ENCODE measurements at places on chromosomes 4 and X.

DNA sequence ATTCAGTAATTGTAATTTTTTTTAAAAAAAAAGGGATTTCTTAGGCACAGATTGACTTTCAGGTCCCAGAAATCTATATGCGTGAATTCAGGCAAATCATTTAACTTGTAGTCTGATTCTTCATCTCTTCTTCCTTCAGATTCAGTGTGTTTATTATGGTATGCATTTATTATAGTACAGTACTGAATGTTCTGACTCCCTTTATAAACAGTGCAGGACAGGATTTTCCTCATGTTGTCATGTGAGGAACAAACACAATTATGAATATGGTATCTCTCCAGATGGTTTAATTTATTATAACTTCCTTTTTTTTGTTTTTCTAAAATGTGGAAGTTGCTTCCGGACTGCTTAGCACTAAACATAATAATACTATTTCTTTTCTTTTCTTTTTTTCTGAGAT is 54.2 kb downstream of the RPS3A start:
- DNase-seq, result no peak

DNA sequence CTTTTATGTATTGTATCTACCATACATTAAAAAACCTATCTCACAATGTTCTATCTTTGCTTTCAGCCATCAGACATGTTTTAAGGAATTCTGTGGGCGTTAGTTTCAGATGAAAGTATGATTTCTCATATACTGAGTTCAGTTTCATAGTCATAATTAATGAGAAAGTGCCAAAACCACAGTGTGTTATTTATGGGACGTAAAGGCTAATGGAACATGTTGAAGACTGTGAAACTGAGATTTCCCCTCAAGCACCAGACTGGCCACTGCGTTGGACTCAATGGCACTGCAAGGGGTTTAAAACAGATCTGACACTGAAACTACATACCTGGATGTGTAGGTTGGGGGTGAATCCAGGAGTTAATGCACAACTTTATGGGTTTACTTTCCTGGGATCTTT is 32.0 kb downstream of the F8 start:
- no peak for DNase-seq

DNA sequence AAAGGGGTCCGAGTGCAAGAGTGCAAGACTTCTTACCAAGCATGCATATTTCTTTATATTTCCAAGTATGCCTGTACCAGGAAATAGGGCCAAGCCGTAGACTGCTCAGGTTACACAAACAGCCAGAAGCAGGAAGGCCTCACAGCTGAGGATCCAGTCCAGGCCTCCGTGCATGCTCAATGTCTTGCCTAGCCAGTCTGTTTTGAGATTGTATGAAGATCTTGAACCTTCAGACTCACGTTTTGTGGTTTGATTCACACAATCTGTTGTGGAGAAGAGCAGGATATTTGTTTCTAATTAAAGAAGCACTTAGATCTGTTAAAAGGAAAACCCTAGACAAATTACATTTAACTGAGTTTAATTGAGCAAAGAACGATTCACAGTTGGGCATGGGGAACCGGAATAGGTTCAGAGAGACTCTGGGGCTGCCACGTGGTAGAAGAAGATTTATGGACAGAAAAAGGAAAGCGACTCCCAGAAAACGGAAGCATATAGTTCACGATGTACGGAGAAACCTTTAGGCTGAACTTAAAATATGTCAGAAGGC is 1.2 kb downstream of the MGST2 start:
- DNase-seq, result no peak

DNA sequence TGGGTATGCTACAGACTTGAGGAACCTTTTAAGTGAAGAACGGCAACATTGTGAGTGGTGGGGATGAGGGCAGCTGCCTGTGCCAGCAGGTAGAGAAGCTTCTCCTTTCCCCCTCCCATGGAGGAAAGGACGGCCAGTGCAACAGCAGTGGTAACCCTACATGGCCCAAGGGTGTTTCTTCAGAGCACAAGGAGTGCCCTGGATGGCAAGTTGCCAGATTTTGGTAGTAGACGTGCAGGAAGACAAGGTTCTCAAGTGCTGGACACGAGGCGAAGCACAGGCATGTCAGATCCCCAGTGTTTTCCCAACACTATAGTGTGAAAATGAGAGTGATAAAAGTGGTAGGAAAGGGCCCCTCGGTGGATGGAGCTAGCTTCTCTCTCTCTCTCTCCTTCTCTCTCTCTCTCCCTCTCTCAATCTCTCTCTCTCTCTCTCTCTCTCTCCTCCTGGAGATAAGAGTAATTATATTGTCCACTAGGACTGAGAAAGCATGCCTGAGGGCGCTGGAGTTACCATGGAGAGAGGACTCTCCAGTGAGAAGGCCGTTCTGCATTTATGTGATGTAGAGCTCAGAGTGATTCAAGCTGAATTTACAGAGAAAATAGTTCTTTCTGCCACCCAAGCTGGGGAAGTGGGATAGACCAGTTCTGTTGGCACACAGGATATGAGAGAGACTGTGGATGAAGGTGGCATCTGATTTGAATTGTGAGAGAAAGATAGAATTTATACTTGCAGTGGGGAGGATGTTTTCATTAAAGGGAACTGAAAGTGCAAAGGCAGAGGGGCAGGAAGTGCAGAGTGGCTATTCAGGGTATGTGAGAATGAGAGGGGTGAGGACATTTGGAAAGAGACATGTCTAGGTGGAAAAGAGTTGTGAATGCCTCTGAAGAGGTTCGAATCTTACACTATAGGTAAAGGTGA is 25.7 kb upstream of the TRPC3 start:
- DNase-seq, result no peak

- DNase-seq, result no peak
These were observed 180.4 kb upstream of the FAT1 start for GRCh38 chr4:186904101-186904500.

DNA sequence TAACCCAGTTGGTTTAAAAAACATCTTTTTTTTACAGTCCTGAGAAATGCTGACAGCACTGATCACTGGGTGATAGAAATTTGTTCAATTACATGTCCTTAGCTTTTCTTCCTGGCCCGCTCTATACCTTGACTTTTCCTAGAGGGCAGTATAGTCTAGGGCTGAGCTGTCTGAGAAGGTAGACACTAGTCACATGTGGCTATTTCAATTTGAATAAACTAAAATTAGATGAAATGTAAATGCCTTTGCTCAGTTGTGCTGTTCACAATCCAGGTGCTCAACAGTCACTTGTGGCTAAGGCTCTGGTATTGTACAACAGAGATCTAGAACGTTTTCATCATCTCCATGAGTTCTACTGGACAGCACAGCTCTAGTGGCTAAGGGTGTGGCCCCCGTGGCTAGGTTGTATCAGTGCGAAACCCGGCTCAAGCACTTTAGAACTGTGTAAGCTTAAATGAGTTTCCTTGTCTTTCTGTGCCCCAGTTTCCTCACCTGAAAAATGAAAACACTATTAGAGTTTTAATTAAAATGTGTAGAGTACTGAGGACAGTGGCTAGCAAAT is 111.6 kb upstream of the WDR17 start:
- DNase-seq, result peak; percentile 15

- DNase-seq, result no peak
These were observed 36.8 kb downstream of the MAP9 start for GRCh38 chr4:155339999-155340398.

DNA sequence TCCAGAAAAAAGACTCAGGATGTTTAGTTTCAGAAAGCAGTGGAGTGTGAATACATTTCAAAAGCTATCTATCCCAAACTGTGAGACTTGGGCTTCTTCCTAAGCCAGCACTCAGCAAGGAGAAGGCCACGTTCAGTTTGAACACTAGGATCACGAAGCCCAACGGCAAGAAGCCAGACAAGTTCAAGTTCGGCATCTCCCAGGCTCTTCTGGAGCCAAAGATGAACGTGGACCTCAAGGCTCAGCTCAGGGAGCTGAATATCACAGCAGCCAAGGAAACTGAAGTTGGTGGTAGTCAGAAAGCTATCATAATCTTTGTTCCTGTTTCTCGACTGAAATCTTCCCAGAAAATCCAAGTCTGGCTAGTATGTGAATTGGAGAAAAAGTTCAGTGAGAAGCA is 7.6 kb downstream of the PLAC1 start:
- DNase-seq, result no peak

- no peak for DNase-seq
These were observed 37.3 kb downstream of the APBB2 start for GRCh38 chr4:41177016-41177415.

DNA sequence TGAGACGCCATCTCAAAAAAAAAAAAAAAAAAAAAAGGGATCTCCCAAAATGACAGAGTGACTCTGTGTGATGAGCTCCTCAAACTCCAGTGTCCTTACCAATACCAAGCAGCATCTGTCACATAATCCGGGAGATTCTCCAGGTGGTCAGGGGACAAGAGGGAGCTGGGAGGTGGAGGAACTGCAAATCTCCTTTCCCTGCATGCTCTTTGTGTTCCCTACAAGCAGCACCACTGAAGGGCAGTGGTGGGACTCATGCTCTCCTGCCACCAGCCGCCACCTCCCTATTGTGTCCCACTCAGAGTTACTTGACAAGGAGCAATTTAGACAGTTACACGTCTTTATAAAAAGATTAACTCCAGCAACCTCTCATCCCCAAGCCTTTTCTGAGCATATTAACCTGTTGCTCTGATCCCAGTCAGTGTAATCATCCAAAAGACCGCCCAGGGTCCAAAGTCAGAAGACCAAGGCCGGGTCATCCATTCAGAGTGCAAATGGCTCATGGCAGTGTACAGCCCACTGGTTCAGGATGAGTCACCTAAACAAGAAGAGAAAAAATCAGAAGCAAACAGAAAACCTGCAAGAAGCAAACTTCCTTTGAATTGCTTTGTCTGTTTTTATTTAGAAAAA is 23.6 kb downstream of the MGST2 start:
- DNase-seq, result no peak

GRCh38 chrX:67612231-67612630 is 68.4 kb downstream of the AR start:
- DNase-seq, result no peak

DNA sequence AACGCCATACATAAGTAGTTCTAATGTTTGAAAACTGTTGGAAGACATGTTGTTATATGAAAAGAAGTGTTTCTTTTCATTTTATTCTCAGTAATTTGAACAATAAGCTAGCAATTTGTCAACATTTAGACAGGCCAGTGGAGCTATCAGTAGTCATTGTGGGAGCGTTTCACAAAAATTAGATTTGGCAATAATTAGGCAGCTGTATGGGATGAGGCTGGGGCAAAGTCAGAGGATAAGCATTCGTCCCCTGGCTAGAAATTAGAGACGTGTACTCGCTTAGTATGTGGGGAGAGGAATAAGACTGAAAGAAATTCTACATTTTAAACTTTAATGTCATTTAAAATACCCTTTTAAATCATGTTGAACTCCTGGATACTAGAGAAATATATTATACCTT is 70.6 kb downstream of the TMEM144 start:
- DNase-seq, result no peak

DNA sequence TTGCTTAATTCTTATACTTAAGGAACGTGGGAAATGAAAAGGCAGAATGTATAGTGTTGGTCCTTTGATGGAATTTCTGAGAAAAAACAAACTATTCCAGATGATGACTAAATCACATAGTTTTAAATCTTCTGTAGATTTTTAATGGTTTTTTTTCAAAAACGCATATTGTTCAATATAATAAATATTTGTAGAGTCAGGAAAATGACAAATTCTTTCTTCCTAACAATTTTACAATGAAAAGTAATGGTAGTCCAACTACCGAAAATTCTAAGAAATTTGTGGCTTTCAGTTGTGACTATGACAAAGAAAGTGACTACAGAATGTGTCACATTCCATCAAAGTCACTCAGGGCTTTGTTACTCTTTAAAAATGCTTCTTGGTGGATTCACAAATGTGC is 164.8 kb upstream of the PITX2 start:
- no peak for DNase-seq

DNA sequence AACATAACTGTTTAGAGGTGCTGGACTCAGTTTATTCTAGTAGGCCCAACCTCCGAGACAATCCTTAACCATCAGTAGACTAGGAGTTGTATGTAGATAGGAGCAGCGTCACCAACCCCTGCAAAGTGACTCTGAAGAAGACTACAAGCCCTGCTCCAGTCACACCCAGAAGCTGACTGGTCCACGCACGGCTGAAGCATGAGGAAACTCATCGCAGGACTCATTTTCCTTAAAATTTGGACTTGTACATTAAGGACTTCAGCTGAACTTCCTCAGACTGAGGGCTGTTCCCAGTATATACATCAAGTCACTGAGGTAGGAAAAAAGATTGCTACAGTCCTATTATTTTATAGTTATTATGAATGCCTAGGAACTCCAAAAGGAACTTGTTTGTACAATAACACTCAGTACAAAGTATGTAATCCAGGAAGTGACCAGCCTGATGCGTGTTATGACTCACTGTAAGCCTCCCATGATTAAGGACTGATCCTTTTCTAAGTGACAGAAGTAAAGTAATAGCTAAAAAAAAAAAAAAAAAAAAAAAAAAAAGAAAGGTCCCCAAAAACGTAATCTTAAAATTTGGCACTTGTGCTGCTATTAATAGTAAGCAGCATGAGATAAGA is 41.6 kb upstream of the UGT2B7 start:
- peak; percentile 5 for DNase-seq

- DNase-seq, result no peak
These were observed 72.1 kb downstream of the COX18 start for GRCh38 chr4:72997409-72997808.

- DNase-seq, result peak; percentile 56
These were observed 12.9 kb upstream of the WDR17 start for GRCh38 chr4:176052744-176053143.

DNA sequence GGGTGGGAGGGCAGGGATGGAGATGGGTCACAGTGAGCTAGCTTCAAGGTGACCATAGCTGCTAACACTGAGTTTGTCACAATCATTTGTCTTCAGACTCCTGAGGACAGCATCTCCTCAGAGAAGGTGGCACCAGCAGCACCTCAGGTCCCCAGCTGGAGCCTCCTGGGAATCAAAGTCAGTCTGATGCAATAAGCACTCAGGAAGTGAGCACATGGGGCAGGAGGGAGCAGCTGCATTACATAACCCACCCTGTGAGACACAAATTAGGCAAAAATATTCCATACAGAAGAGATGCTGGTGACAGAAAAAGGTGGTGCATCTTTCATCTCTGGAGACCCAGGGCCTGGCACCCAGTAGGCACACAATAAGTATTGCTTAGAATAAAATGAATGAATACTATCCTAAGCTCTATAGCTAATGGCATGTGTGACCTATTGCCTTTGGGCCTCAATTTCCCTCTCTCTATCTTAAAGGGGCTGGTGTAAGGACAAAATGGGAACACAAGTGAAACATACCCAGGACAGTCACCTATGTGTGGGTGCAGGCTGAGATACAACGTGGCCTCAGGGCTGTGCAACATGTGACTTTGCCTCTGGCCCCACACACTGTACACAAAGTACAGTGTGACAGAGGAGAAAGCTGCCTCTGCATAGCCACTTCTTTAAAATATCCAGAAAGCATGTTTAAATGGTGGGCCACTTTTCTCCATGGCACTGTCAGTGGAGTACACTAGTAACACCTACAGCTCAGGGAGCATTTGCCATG is 37.1 kb downstream of the SLC39A8 start:
- DNase-seq, result no peak

- DNase-seq, result no peak
These were observed 74.4 kb downstream of the OTC start for GRCh38 chrX:38426785-38427184.

GRCh38 chrX:24494647-24495075 is 29.6 kb downstream of the PDK3 start:
- no peak for DNase-seq
